Activated effector memory CD4-positive, alpha-beta T cell treated with Interleukin-2 at 50 U/mL for 16 hours (primary cell): ENCODE measurements at places on chromosomes 13 and 19.

DNA sequence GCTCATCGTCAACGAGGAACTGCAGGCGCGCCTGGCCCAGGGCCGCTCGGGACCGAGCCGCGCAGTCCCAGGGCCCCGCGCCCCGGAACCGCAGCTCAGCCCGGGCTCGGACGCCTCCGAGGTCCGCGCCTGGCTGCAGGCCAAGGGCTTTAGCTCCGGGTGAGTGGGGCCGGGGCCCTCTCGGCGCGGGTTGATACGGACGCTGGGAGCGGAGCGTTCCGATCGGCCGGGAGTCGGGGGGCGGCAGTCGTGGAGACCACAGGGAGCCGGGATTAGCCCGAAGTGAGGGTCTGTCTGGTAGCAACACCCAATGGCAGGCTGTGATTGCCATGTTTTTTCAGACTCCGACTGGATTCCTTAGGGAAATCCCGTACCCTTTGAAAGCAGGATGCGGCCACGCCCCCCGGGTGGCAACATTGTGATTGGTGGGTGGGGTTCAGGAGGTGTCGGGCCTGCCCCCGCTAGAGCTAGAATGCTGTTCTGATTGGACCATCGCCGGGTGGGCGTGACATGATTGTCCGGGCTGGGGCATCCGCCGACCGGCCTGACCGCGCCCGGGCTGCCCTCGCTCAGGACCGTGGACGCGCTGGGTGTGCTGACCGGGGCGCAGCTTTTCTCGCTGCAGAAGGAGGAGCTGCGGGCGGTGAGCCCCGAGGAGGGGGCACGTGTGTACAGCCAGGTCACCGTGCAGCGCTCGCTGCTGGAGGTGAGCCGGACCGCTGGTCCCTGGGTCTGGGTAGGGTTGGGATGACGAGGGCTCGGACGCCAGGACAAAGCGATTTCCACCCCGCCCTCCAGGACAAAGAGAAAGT is 11.3 kb downstream of the EPS8L1 start:
- peak; percentile 28 for DNase-seq

DNA sequence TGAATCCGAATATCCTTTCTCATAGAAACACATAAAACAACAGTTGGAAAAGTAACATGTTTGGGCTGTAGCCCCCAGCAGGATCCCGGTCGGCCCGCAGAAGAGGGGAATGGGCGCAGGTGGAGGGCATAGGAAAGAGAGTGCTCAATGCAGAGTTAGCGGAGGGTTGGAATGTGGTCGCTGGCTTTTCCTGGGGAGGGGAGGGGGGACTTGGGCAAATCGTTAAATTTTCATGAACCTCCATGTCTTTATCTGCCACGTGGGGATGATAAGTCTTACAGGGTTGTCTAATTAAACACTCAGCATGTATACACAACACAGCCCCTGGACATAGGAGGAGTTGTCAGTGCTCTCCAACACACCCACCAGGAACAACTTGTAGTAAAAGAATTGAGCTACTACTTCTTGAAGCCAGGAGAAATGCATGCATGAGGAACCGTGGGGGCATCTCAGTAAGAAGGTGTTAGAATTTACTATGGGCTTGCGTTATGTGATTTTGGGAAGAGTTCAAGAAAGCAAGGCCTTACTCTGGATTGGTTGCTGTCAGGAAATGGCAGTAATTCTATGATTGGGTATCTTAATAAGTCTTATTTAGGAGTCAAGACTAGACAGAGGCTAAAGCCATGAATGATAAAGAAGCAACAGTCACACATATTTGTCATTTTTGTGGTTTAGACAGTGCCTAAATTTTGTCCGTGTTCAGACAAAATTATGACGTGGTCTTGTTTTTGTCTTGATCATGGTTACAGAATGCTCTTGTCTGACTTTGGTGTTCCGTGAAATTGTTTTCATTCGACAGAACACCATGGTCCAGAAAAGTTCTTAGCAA is 671 bp upstream of the SLC46A3 start:
- no peak for DNase-seq

DNA sequence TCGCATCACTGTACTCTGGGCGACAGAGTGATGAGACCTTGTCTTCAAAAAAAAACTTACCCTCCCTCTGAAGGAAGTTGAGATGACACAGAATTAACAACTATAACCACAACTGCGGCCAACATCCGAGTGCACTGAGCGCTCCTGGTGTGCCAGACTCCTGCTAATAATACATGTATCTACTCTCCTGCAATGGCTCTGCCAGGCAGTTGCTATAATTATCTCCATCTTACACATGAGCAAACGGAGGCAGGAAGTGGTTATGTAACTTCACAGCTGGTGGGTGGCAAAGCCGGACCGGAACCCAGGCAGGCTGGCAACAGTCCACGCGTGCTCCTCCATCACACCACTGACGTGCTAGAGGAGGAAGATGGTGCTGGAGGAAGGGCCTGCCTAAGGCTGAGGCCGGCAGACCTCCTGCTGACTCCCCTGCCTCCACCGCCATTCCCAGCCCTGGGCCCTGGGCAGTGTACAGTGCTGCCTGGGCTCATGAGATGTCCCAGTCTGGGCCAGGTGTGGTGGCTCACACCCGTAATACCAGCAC is 12.6 kb downstream of the XRCC1 start:
- peak; percentile 76 for DNase-seq

DNA sequence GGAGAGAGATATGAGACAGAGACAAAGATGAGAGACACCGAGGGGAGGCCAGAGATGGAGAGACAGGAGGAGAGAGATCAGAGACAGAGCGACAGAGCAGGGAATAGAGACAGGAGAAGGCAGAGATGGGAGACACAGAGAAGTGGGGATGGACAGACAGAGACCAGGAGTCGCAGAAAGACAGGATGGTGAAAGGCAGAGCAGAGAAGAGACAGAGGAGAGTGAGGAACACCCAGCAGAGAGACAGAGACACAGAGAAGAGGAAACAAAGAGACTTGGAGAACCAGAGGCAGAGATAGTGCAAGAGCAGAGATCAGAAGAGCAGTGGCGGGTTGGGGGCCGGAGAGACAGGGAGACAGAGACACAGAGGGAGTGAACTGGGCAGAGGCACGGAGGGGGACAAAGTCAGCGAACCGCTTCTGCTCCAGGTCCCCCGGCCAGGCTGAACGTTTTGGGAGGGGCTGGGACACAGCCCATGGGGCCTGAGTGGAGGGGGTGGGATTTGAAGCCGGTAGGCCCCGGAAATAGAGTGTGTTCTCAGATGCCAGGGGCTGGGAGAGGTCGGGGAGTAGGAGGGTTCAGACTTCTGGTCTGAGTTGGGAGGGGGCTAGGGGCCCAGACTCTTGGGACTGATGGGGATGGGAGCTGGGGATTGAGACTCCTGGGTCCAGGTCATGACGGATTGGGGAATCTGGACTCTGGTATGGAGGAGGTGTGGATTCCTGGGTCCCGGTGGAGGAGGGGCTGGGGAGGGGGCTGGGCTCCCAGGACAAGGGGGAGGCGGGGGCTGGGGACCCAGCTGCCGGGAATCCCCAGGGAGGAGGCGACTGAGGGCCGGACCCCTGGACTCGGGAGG is 654 bp downstream of the ZNF579 start:
- DNase-seq, result no peak

DNA sequence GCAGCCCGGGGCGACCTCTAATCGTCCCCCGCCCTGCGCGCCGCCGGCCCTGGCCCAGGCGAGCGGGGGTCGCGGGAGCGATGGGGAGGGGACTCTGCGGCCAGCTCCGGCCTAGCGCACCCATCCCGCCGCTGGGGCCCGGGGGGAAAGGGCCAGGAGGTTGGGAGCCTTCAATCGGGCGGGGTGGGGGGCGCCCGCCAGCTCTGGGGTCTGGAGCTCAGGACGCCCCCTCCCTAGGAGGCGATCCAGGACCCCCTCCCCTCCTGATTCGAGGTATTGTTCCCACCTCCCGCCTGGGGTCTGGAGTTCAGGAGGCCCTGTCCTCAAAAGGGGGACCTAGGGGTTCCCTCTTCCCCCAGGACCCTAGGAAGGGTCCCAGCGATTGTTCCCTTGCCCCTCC is 430 bp downstream of the ZNF358 start:
- no peak for DNase-seq

DNA sequence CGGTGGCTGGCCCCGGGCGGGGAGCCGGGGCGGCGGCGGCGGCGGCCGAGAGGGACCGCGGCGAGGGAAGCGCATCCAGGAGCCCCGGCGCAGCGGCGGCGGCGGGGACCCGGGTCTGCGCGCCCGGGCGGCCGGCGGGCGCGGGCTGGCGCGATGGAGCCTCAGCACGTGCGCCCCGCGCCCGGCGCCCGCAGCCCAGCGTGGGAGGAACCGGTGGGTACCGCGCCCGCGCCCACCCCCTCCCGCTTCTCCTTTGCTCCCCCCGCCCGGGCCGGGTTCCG is 7.8 kb upstream of the DGKH start:
- DNase-seq, result no peak

GRCh38 chr13:41762796-41763195 is 198.1 kb downstream of the VWA8 start:
- no peak for DNase-seq

DNA sequence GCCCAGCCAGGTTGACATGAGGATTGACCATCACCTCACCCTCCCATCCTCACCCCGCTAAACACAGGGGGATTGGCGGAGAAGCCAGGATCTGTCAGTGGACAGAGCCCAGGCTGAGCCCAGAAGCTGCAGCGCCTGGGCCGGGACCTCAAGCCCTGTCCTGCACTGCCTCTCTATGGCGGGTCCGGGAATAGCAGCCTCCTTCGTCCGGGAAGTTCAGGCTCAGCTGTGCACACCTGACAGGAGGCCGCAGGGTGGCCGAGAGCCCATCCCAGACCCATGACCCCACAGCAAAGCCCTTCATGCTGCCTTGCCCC is 67.8 kb downstream of the SPACA7 start:
- DNase-seq, result no peak

GRCh38 chr13:112576191-112576590 is 11.8 kb downstream of the TUBGCP3 start:
- DNase-seq, result no peak

DNA sequence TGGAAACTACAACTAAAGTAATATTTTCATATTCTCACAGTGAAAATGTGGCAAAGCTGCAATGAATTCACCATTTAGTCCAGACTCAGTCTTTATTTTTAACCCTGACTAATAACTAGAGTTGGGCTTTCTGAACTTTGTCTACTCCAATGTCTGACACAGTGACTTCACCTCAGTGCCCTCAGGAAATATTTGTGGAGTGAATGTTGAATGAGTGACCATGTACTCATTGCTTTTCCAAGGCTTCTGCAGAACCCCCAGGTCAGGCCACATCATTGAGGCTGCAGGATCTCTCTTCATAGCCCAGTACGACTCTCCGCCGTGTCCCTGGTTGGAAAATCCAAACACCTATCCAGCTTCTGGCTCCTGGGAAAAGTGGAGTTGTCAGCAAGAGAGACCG is 1.8 kb downstream of the ZNF175 start:
- DNase-seq, result no peak

DNA sequence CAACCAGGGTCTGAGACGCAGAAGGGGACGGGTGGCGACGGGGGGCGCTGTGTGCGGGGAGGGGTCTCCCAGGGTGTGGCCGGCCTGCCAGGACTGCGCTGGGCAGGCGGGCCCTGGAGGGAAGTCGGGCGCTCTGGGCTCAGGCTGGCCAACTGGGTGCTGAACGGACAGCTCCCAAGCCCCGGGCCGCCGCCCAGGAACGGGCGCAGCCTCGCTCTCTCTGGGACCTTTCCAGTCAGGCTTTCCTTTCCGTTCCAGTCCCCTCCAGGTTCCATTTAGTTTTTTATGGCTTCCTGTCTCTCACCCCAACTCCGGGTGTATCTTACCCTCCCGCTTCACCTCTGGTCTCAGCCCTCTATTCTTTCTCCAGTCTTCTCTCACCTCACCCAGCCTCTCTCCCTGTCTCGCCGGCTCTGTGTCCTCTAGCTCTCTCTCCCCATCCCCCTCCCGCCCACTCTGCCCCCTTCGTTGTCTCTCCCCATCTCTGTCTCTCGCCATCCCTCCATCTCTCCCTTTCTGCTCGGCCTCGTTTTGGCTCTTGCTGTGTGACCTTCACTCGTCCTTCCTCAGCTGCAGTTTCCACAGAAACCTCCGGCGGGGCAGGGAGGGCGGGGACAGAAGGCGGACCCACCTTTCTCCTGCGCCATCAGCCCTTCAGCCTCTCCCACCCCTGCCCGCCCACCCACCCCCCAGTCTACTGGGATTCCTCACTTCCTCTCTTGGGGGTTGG is 3.3 kb upstream of the ATP1A3 start:
- peak; percentile 20 for DNase-seq

DNA sequence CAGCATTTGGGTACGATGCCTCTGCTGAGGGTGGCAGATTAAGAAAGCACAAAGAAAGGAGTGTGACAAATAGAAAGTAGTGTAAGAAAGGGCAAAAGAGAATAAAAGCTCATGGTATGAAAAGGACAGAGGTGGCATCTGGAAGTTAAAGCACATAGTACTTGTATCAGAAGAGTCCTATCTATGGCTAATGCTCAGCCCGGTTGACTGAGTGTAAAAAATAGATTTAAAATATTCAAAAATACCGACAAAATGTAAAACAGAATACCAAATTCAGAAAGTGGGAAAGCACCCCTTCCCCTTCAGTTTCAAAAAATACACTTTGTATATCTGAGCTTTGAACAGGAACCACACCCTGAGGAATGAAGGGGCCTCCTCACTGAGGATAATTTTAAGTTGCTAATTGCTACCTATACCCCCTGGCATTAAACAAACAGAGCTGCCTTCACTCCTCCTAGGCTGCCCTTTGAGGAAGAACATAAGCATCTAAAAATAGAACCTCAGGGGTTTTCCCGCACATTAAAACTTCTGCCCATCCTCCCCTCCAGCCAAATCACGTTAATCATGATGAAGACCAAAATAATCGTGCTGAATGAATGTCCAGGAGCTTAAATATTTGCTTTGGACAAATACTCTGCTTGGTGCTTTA is 43.3 kb downstream of the DLEU7 start:
- DNase-seq, result no peak

DNA sequence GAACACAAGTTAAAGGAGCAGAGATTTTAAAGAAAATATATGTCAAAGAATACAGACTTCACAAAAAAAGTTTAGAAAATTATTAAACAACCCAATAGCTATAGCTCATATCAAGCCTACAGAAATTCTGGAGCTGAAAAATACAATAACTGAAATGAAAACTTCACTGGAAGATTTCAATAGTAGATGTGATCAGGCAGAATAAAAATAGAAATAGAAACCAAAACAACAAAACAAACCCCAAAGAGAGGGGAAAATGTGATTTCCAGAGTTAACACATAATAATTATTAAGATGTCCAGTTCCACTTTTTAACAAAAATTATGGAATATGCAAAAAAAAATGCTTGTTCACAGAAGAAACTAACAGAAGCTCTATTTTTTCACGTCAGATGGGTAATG is 23.6 kb downstream of the LRRC63 start:
- no peak for DNase-seq

GRCh38 chr19:53881482-53882390 is at the start of gene PRKCG:
TSS of gene PRKCG (plus strand) at chr19:53882197. CDS start at chr19:53882495, 298 bp downstream.
- DNase-seq, result no peak

GRCh38 chr13:77522444-77522843 is 13.1 kb upstream of the SCEL start:
- DNase-seq, result no peak

- no peak for DNase-seq
Observed at GRCh38 chr13:24216176-24216575, 55.7 kb downstream of the SPATA13 start.
